AG09319 (cell line): ENCODE measurements at places on chromosomes 12 and 14.

GRCh38 chr14:59964251-59965007 is 44.5 kb downstream of the LRRC9 start:
- DNase-seq, result no peak

DNA sequence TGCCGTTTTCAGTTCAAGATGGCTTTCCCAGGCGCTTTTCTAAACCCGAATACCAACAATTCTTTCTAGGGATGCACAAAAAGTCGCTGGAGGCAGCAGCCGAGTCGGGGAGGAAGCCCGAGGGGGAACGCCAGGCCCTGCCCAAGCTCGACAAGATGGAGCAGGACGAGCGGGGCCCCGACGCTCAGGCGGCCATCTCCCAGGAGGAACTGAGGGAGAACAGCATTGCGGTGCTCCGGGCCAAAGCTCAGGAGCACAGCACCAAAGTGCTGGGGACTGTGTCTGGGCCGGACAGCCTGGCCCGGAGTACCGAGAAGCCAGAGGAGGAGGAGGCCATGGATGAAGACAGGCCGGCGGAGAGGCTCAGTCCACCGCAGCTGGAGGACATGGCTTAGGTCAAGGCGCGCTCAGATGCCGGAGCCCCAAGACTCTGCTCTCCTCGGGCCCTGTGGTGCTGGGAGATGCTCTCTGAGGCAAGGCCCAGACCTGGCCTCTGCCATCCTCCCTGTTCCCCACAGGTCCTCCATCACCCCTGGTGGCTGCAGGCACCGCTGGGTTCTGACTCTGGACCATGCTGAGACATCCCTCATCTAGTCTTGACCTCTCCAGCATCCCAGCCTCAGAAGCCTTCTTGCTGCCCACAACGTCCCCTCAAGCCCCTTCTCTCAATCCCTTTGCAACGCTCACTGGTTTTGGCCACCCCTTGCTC is 21.4 kb downstream of the VSX2 start:
- DNase-seq, result no peak

DNA sequence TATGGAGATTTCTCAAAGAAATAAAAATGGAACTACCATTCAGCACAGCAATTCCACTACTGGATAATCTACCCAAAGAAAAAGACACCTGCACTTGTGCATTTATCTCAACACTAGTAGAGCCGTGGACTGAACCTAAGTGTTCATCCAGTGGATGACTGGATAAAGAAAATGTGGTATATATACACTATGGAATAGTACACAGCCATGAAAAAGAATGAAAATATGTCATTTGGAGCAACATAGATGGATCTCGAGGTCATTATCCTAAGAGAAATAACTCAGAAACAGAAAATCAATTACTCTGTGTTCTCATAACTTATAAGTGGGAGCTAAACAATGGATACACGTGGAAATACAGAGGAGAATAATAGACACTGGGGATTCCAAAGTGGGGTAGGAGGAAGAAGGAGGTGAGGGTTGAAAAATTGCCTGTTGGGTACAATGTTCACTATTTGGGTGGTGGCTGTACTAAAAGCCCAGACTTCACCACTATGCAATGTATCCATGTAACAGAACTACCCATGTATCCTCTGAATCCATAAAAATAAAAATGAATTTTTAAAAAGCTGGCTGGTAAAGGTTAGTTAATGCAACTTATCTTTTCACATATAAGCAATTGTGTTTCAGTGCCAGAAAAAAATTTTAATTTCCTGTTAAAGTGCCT is 130.7 kb downstream of the FOXA1 start:
- no peak for DNase-seq

DNA sequence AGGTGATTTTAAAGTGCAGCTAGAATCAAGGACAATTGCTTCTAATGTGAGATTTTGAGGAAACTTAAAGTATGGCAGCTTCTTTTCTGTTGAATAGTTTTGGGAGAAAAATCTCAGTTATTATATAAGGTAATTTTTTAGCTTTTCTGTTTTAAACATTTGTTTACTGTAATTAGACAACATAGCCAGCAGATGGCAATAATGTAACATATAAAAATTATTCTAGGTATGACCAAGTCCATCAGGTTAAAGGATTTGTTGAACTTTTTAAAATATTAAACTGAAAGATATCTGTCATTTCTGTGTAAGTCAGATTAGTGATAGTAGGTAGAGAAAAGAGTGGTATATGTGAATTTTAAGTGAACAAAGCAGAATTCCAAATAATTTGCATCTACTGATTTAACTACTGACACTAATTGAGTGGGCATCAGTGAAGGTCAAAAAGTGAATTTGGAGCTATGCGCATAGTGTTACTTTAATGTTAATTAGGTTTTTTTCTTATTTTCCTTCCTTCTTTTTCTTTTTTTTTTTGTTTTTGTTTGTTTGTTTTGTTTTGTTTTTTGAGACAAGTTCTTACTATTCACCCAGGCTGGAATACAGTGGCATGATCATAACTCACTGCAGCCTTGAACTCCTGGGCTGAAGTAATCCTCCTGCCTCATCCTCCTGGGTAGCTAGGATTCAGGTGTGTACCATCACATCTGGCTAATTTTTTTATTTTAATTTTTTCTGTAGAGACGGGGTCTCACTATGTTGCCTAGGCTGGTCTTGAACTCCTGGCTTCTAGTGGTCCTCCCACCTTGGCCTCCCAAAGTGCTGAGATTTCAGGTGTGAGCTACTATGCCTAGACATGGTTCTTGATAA is 18.6 kb downstream of the PRORP start:
- no peak for DNase-seq

DNA sequence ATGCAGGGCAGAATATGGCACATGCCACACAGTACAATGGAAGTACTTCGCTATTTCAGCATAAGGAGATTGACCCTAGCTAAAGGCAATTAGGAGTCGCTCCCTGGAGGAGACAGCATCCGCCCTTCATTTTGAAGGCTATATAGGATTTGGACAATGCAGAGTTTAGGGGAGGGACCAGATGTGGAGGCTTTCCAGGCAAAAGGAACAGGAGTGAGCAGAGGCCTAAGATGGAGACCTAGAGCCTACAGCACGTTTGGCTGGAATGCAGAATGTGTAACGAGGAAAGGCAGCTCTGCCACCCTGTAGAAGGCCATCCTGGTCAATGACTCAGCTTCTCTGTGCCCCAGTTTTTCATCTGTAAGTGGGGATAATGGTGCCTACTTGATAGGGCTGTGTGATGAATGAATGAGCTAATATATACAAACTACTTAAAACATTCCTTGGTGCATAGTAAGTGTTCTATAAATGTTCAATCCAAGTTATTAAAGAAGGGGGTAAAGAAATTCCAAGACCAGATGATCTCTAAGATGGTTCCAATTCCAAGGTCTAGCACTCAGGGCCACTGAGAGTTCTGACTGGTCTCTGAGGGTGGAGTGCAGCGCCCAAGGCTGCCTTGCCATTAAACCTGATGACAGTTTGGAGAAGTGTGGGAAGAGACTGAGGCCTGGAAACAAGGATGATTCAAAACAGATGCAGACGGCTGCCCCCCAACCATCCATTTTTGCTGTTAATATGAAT is 54.3 kb upstream of the FRMD6 start:
- DNase-seq, result no peak

DNA sequence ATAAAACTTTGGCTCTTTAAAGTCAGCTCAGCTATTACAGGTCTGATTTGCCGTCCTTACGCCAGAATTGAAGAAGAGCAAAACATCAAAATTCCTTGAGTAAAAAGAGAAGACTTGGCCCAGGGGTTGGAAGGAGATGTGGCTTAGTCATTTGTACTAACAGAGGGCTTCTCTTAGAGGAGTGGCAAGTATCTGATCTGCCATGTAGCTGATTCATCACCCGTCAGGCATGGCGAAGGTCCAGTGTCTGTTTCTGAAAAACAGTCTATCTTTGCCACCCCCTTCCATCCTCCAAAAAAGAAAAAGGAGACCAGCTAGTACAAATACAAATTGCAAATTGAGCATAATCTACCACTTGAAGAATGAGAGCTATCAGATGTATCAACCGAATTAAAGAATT is 91.9 kb downstream of the RAD52 start:
- peak; percentile 43 for DNase-seq

- no peak for DNase-seq
These were observed 92.8 kb downstream of the OTOGL start for GRCh38 chr12:80192087-80192486.

GRCh38 chr14:103108749-103109207 is 14.3 kb downstream of the EXOC3L4 start:
- no peak for DNase-seq

- no peak for DNase-seq
These were observed 319.6 kb upstream of the DCN start for GRCh38 chr12:91502208-91502607.

- DNase-seq, result no peak
These were observed 98.3 kb downstream of the LRRC74A start for GRCh38 chr14:76924371-76925096.

- peak; percentile 69 for DNase-seq
These were observed 204.7 kb downstream of the EPS8 start for GRCh38 chr12:15584366-15585041.

DNA sequence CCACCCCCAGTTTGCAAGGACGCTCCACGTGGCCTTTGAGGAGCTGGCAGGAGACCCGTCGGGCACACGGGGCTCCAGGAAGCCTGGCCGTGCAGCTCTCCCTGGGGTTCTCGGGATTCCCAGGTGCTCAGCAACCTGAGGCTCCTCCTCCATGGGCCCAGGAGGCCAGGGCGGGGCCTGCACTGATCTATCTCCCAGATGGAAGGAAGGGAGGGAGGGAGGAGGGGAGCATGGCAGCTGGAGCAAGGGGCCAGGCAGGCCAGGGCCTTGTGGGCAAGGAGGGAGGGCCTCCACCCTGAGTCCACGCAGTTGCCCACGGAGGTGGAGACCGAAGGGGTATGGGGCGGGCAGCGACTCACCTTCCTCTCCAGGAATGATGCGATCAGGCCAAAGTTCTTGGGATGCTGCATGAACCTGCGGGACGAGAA is 127.3 kb downstream of the RFLNA start:
- DNase-seq, result no peak

GRCh38 chr12:68418137-68418460 is 85.9 kb upstream of the MDM1 start:
- no peak for DNase-seq

DNA sequence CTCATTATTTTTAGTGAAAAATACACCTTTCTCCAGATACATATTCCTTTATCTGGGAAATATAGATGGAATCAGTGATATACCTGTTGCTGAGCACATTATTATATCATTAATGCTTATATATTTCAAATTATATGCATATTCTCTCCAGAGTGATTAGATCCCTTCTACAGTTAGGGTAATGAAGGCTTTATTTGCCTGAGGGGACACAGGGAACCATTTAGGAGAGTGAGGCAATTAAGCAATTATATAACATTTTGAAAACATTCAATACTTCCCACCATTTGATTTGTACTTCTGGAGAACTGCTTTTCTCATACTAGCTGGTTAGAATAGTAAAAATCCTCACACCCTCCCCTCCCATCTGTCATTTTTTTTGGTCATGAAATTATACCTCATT is 212.8 kb upstream of the NOVA1 start:
- no peak for DNase-seq

DNA sequence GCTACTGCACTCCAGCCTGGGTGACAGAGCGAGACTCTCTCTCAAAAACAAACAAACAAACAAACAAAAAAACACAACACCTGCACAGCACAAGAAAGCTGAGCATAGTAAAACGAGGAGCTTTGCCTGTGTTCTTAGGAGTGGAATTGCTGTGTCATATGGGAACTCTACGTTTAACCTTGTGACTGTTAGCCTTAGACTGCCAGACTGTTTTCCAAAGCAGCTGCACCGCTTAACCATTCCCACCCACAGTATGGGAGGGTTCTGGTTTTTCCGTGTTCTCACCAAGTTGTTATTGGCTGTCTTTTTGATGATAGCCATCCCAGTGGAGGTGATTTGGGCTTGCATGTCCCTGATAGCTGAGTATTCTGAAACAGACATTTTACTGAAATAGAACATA is 9.2 kb downstream of the WNT5B start:
- no peak for DNase-seq

GRCh38 chr14:92928258-92928629 is 5.3 kb downstream of the CHGA start:
- DNase-seq, result no peak

- no peak for DNase-seq
These were observed 791.5 kb downstream of the MED13L start for GRCh38 chr12:115485967-115486366.

GRCh38 chr12:110004598-110004997 is 5.4 kb downstream of the ANKRD13A start:
- DNase-seq, result no peak

- no peak for DNase-seq
These were observed 220.8 kb downstream of the SPTSSA start for GRCh38 chr14:34241185-34241711.

GRCh38 chr12:15712823-15713660 is 76.1 kb downstream of the EPS8 start:
- no peak for DNase-seq

DNA sequence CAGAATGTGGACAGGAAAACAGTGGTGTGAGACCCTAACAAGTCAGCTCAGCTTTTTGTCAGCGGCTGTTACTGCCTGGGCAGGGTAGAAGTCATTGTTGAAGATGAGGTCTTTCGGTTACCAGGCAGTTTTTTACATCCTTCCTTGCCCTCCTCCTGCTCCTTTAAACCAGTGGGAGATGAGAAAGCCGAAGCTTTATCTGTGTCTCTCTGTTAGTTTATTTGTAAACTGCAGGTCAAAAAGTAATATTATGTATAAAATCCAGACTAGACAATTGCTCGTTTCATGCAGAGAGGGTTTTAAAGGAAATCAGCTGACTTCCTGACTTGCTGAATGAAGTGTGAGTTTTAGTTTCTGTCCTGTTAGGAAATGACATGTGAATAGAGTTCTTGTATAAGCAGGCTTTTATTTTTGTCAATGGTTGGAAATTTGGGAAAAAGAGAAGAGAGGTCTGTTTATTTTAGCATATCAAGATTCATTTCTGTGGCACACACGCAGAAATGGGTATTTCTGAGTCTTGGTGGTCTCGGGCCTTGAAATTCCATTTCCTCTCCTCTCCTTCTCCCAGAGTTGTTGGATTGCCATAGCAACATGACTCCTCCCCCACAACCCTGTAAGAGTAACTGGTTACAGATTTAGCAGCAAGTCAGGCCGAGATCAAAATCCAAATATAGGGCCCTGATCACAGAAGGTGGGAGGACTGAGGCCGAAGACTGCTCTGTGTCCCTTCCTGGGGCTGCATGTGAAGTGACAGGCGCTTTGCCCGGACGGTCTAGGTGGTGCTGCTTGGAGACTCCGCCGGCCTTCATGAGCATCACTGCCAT is 60.8 kb downstream of the SAMD4A start:
- no peak for DNase-seq

GRCh38 chr14:51954031-51954430 is 35.3 kb upstream of the RTRAF start:
- DNase-seq, result no peak

GRCh38 chr12:51000245-51000644 is 25.9 kb downstream of the SLC11A2 start:
- DNase-seq, result no peak

GRCh38 chr14:37232907-37233481 is 35.3 kb downstream of the MIPOL1 start:
- DNase-seq, result peak; percentile 36

DNA sequence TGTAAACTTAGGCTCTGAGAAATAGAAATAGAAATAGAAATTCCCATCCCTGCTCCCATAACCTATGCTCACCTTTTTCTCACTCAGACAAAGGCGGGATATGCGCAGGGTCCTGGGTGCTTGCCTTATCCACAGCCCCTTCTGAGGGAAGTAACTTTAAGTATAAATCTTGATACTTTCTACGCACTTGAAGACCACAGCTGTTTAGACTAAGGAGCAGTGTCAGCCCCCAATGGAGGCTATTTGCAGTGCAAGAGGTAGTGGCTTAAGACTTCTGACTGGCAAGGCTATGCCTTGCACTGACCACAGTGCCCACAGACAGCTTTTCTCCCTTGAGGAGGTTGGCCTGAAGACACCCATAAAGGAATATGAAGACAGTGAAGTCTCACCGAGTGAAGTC is 35.2 kb downstream of the ASCL1 start:
- no peak for DNase-seq
